Right lobe of liver (tissue), 6 donors: ENCODE measurements at places on chromosomes 1 and 21. TPM values are rescaled to one million over a fixed set of nuclear protein-coding genes. Genes with fewer than 3 reads are reported as not detected.

The TEX38 gene
- not detected for total RNA-seq

The AMY1A gene
- not detected for total RNA-seq

The DISP3 gene
- total RNA-seq, result 0.06 TPM

GRCh38 chr1:227728892-227729143, 6.3 kb downstream of the JMJD4 start:
- no peak overlapping the region for H3K27ac ChIP-seq
- H3K4me1 ChIP-seq, result peaks cover 31% of the 10 kb centered on the region
- peak overlapping the region; percentile 56 for H3K4me3 ChIP-seq

The POTED gene
- total RNA-seq, result not detected

The FCRL6 gene
- total RNA-seq, result not detected

- DNase-seq, result no peak
- no peaks in the 10 kb centered on the region for H3K27me3 ChIP-seq
- no peak overlapping the region for H3K27ac ChIP-seq
- H3K4me1 ChIP-seq, result no peaks in the 10 kb centered on the region
- H3K4me3 ChIP-seq, result peak overlapping the region; percentile 54
Observed at GRCh38 chr1:220528679-220529501, 954 bp downstream of the MARK1 start.

GRCh38 chr1:30748098-30748698, 9.4 kb downstream of the LAPTM5 start:
- H3K27ac ChIP-seq, result no peak overlapping the region
- H3K4me3 ChIP-seq, result no peak overlapping the region
- H3K27me3 ChIP-seq, result no peaks in the 10 kb centered on the region
- H3K36me3 ChIP-seq, result no peaks in the 10 kb centered on the region
- H3K4me1 ChIP-seq, result no peaks in the 10 kb centered on the region

The B3GALT5 gene
- total RNA-seq, result 0.07 TPM

The PRR9 gene
- not detected for total RNA-seq

DNA sequence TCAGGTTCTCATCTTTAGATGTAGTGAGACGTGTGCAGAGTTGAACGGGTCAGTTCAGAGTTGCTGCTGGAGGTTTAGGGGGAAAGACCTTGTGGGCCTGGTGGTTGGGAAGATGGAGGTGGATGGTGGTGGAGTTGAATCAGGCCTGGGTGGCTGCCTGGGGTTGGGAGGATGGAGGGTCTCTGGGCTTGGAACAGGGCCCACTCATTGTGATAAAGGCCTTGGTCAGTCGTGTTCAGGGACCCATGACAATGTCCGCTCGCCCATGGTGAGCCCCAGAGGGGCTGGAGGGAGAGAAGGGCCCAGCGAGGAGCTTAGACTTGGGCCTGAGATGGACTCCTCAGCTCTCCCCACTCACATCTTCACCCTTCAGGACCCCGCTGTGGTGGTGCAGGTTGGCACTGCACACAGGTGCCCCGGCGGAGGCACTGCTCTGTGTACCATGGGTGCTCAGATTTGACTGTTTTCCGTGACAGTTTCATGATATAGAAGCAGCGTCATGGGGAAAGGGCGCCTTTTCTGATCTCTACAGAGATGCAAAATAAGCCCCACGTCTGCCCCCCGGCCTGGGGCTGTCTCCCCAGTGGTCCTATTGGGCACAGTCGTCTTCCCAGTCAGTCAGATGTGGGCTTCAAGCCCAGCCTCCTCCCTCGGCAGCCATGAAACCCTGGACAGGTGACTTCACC, 39.2 kb downstream of the DISP3 start:
- H3K4me3 ChIP-seq, result no peak overlapping the region
- no peaks in the 10 kb centered on the region for H3K4me1 ChIP-seq
- DNase-seq, result peak; percentile 25
- no peaks in the 10 kb centered on the region for H3K36me3 ChIP-seq
- no peaks in the 10 kb centered on the region for H3K27me3 ChIP-seq

The ZMYND12 gene
- 1.7 TPM for total RNA-seq

GRCh38 chr1:46061146-46061545, 71.3 kb downstream of the PIK3R3 start:
- H3K27ac ChIP-seq, result no peak overlapping the region
- H3K36me3 ChIP-seq, result no peaks in the 10 kb centered on the region
- H3K4me1 ChIP-seq, result no peaks in the 10 kb centered on the region

- H3K27ac ChIP-seq, result no peak overlapping the region
- DNase-seq, result no peak
- H3K36me3 ChIP-seq, result no peaks in the 10 kb centered on the region
Observed at GRCh38 chr1:24908591-24909259, 21.4 kb downstream of the RUNX3 start.

The CD2 gene
- 0.44 TPM for total RNA-seq

GRCh38 chr1:223639331-223639749, 26.2 kb downstream of the CAPN8 start:
- peak overlapping the region; percentile 50 for H3K27ac ChIP-seq
- no peaks in the 10 kb centered on the region for H3K27me3 ChIP-seq
- no peak for DNase-seq
- H3K4me3 ChIP-seq, result no peak overlapping the region

DNA sequence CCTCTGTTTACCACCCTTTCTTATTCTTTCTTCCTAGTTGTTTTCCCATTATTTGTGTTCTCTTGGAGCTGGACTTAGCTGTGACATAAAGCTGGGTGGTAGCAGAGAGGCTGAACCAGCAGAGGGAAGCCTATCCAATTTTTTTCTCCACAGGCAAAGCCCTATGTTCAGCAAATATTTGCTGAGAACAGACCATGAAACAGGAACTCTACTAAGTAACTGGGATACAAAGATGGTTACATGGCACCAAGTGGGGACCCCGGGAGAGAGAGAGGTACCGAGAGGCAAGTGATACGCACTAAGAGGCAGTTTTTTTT, 6.6 kb downstream of the CFAP141 start:
- no peaks in the 10 kb centered on the region for H3K27me3 ChIP-seq
- no peak overlapping the region for H3K4me3 ChIP-seq
- peaks cover 4% of the 10 kb centered on the region for H3K4me1 ChIP-seq
- no peak for DNase-seq
